ENCODE measurements at places on chromosomes 2 and 18.

GRCh38 chr2:205998583-205998982, 87.4 kb downstream of the INO80D start:
- no peak overlapping the region for H3K27ac ChIP-seq
- H3K36me3 ChIP-seq, result peaks cover 20% of the 10 kb centered on the region
- no peaks in the 10 kb centered on the region for H3K27me3 ChIP-seq
- no peak for DNase-seq

DNA sequence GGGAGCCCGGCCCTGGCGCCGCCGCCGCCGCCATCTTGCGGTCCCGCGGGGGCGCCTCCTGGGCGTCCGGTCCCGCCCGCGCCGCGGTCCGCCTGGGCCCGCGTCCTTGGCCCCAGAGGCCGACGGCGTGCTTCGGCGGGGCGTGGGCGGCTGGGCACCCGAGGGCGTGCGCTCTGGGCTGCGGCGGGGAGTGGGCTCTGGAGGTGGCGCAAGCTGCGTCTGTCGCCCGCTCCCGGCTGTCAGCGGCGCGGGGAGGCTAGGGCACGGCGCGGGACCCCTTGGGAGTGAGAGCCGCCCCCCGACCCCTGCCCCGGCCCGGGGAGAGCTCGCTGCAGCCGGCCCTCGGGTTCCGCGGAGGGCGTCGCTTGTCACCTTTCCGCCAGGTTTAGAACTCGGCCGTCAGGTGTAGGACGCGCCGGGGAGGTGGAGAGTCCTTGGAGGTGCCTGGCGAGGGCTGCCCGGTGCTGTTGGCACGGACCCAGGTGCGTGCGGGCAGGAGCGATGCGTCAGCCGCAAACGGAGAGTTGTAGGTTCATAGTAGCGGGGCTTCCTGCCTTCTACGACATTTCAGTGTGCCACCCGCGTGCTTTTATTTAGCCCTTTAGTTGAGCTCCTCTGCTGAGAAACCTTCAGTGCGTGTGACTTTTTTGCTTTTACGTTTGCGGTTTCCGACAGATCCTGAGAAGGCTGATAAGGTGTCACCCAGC, 921 bp downstream of the VAPA start:
- H3K27ac ChIP-seq, result peak overlapping the region; percentile 76
- peak overlapping the region; percentile 87 for H3K4me3 ChIP-seq
- H3K36me3 ChIP-seq, result peaks cover 16% of the 10 kb centered on the region

DNA sequence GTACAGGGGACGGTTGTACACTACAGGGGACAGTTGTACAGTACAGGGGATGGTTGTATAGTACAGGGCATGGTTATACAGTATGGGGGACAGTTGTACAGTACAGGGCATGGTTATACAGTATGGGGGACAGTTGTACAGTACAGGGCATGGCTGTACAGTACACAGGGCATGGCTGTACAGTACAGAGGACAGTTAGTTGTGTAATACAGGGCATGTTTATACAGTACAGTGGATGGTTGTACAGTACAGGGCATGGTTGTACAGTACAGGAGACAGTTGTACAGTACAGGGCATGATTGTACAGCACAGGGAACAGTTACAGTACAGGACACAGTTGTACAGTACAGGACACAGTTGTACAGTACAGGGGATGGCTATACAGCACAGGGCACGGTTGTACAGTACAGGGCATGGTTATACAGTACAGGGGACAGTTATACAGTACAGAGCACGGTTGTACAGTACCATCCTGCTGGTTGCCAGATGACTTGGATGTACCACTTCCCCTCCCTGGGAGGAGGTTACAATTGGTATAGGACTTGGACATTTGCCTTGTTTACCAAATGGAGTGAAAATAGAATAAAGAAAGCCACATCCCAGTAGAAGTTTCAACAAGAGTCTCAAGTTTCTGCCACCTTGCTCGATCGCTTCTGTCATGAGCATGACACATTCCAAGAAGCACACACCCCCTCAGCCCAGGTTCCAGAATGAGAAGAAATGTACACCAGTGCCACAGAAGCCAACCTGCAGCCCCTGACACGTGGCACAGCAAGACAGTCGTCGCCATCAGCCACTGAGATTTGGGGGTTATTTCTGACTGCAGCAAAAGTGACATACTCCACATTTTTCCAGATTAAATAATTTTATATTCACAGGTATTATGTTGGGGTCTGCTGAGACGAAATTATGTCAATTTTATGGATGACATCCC, 16.0 kb downstream of the CYRIA start:
- no peak for DNase-seq
- H3K4me1 ChIP-seq, result peaks cover 23% of the 10 kb centered on the region
- H3K27ac ChIP-seq, result peak overlapping the region; percentile 73
- peaks cover 5% of the 10 kb centered on the region for H3K36me3 ChIP-seq

DNA sequence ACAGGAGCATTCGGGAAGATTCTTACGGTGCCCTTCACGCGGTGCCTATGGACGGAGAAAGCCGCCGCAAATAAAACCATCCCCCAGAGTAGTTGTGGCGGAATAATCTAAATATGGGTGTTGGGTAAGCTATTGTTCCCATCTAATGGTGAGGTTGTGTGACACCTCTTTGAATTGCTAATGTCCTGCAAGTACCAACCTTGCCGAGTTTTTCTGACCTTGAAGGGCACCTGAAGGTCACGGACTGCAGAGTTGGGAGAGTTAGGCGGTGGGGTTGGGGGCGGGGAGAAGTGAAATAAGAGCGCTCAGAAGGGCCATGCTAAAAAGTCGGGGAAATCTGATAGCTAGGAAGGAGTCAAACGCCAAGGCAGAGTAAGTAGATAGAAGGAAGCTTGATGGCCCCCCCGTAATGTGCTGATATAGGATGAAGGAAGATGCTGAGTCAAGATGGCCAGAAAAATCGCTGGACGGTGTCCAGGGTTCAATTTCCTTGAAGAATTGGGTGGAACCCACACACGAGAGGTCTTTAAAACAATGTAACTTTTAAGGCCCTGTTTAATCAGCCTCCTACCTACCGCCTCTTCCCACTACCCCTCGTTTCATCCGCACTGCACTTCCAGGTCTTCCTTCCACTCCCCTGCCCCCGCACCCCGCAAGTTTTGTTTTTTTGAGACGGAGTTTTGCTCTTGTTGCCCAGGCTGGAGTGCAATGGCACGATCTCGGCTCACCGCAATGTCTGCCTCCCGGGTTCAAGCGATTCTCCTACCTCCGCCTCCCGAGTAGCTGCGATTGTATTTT, 600 bp downstream of the KATNAL2 start:
- no peak for DNase-seq
- peak overlapping the region; percentile 84 for H3K4me3 ChIP-seq
- H3K36me3 ChIP-seq, result peaks cover 3% of the 10 kb centered on the region
- peak overlapping the region; percentile 92 for H3K27ac ChIP-seq
- peaks cover 29% of the 10 kb centered on the region for H3K4me1 ChIP-seq
- H3K27me3 ChIP-seq, result no peaks in the 10 kb centered on the region

DNA sequence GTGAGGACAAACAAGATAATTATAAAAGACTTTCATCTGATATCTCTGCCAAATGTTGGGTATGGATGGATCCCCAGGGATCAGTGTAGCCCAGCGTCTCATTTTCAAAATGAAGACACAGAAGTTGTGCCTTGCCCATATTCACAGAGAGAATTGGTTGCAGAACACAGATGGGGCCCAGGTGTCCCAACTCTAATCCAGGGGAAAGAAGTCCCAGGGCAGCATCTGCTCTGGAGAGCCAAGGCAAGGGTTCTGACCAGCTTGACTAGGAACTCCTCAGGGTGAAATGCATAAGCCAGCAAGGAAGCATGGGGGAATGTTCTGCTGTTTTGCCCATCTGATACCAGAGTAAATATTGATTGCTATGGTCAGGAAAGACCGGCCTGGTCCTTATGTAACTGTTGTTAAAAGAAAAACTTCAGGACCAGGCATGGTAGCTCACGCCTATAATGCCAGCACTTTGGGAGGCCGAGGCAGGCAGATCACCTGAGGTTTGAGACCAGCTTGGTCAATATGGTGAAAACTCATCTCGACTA, 68.7 kb upstream of the CABLES1 start:
- H3K4me3 ChIP-seq, result no peak overlapping the region
- DNase-seq, result no peak
- no peaks in the 10 kb centered on the region for H3K27me3 ChIP-seq

All from effector memory CD8-positive, alpha-beta T cell (primary cell).